Right renal pelvis (tissue), 4 donors: ENCODE measurements at places on chromosomes 1 and 21. TPM values are rescaled to one million over a fixed set of nuclear protein-coding genes. Genes with fewer than 3 reads are reported as not detected.

GRCh38 chr1:33088119-33088906, 7.4 kb downstream of the AZIN2 start:
- DNase-seq: no peak

DNA sequence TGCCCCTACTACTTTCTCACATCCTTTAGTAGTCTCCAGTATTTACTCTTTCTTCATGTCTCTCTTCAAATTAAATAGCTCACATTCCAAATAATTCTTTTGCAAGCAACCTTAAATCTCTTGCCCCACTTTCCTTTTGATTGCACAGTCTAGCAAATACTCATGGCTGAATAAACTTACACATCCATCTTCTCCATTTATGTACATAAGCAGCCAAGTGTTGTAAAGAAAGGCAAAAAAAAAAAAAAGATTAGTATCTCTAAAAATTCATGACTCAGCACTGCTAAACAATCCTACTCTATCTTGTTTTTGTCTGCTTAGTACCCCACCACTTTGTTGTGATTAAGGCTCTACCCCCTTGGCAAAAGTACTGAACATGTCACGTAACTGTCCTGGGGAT, 42.6 kb downstream of the F13B start:
- DNase-seq: no peak

DNA sequence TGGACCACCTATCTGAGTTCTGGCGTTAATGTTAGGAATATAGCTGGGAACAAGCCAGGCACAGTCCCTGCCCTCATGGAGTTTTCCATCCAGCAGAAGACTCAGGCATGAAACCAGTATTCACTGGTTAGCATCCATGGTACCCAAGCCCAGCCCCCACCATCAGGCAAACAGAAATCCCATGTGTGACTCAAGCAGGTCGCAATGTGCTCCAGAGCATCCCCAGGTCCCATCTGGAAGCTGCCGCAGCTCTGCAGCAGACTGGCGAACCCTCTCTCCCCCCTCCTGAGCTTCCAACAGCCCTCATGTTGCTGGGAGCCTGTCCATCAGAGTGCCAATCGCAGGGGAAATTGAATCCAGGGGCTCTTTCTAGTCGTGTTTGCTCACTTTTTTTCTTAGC, 174.2 kb downstream of the RRAGC start:
- DNase-seq: no peak

GRCh38 chr1:87155170-87155569, 173.5 kb upstream of the LMO4 start:
- no peak for DNase-seq

- DNase-seq: no peak
These were observed 53.5 kb downstream of the SYT6 start for GRCh38 chr1:114100148-114100547.

GRCh38 chr1:209160230-209160629, 423.3 kb upstream of the CAMK1G start:
- DNase-seq: no peak

- DNase-seq: no peak
These were observed 602.9 kb downstream of the NPHP4 start for GRCh38 chr1:5389101-5389885.

- no peak for DNase-seq
These were observed 161.8 kb upstream of the PDE4B start for GRCh38 chr1:65630855-65631254.

- DNase-seq: no peak
These were observed 103.9 kb upstream of the IRF2BP2 start for GRCh38 chr1:234713859-234714258.

GRCh38 chr1:75174031-75174760, 40.0 kb downstream of the LHX8 start:
- DNase-seq: no peak

DNA sequence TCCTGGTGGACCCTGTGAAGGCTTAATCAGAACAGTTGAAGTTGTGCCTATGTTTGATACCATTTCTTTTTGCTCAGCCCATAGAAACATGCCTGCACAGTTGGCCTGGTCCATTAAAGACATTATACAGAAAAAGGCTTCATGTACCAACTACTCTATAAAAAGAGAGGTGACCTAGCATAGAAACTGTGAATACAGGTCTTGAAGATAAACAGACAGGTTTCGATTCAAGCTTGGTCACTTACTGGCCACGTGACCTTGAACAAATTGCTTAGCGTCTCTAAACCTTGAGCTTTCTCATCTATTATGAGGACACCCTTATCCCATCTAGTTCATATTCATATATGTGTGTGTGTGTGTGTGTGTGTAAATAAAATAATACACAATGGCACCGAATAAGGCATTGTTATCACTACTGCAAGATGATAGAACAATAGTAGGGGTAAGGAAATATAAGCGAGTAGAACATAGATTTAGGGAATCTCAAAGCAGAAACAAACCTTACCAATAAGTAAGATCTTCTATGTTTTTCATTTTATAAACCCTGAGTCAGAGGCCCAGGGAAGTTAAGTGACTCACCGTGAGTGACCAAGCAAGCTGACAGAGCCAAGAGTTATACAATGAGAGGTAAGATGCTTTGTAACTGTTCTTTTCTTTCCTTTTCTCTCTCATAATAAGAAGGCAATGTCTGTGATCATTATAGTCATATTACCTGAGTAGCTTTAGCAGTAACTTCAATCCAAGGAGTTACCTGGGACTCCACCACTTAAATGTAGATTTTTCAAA, 476.8 kb upstream of the DEPDC1 start:
- DNase-seq: no peak

DNA sequence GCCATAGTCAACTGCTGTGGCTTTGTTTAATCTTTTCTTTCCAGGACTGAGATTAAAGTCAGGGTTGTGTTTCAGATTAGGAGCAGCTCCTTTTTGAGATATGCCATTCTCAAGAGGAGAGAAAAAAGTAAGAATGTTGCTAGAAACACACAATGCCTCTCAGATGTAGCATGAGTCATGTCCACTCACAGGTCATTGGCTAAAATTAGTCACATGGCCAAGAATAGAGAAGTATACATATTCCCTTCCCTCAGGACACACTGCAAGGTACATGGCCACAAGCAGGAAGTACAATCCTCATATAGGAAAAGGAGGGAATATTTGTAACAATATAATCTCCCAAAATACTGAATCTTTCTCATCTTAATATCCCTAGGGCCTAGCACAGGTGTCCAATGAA, 141.9 kb upstream of the PTBP2 start:
- DNase-seq: no peak

GRCh38 chr1:104733866-104734265, 984.2 kb downstream of the AMY1C start:
- no peak for DNase-seq

- no peak for DNase-seq
These were observed 18.4 kb downstream of the IQGAP3 start for GRCh38 chr1:156553860-156554485.

- DNase-seq: no peak
These were observed 518 bp upstream of the SHE start for GRCh38 chr1:154502744-154503115.

DNA sequence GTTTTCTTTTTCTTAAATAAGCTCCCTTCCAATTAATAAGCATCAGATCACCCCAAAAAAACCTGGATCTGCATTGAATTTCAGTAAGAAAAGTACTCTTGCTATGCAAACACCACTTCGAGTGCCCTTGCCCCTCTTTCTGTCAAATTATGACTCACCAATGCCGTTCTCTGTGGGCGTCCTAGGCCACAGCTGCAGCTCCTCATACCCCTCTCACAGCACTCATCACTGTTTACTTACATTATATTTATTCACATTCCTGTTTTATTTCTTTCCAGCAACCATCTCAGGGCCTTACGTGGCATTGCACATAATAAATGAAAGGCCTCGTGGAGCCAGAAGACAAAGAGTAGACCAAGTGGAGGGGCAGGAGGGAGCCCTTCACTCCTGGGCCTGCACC, 99.1 kb upstream of the CTTNBP2NL start:
- no peak for DNase-seq

DNA sequence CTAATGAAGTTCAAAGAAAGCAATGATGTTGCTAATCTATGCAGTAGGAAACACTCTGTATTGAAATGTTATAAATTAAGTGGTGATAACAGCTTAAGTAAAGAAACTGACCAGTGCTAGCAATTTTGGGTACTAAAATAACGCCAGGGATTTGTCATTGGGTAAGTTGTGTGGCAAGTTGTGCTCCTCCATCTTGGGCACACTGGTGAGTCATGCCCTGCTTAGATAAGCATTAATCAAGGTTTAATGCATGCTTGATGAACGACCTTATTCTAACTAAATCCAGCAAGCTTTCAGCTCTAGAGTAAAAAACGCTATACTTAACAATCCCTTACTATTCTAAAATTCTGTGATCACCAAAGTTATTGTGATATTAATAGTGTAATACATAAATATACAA, 25.2 kb downstream of the VAMP4 start:
- DNase-seq: no peak

GRCh38 chr1:228011721-228012311, 5.0 kb downstream of the WNT3A start:
- no peak for DNase-seq

- no peak for DNase-seq
These were observed 7.9 kb downstream of the THBS3 start for GRCh38 chr1:155199792-155200191.

GRCh38 chr1:56028244-56028643, 551.1 kb downstream of the PLPP3 start:
- no peak for DNase-seq

DNA sequence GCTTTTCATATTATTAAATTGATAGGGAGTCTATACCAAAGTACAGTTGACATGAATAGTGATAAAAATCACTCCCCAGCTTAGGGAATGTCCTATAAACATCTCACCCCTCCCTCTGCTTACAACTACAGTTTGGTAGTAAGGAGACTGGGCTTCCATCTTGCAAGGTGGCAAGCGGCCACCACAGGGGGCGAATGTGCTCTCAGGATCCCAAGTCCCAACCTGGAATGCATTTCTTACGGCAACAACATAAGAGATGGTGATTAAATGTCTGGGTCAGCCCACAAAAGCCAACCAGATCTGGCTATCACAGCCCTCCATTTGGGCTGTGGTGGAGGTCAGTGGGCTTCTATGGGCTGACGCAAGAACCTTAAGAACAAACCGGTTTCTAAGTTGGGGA, 68.0 kb downstream of the SMYD2 start:
- no peak for DNase-seq

DNA sequence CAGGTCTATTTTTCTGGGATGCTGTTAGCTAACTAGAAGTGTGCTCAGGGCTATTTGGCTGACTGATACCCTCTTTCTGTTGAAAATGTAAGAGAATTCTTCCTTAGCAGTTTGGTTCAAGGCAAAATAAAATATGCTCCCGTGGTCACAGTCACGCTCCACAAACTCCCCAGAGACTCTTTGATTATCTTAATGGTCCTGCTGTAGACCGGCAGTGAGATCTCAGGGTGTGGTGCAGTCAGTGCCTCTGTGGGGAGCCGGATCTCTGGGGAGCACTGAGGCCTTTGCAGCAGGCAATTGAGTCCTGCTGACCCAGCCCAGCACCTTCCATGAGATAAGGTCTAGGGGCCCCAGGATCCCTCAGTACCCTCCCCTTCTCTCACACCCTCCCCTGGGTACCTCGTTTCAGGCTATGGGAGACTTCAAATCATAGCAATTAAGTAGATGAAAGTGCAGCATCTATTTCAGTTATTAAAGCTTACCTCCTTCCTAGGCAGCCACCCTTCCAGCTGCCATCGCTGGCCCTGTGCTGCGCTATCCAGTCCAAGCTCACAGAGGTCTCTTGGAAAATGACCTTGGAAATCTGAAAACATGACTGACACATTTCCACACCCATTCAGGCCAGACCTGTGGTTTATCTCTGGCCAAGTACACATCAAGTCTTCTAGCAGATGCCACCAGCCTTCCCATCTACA, 98.1 kb downstream of the SEC16B start:
- DNase-seq: no peak

Gene OR2L8
- polyA plus RNA-seq: not detected

Gene EPB41
- 55.7 TPM for polyA plus RNA-seq

Gene GDAP2
- polyA plus RNA-seq: 17.9 TPM

Gene TFF2
- polyA plus RNA-seq: not detected

Gene SPTA1
- polyA plus RNA-seq: 1.2 TPM

Gene MATN1
- 0.13 TPM for polyA plus RNA-seq

Gene FAM151A
- polyA plus RNA-seq: 31.2 TPM

Gene AIRE
- 0.32 TPM for polyA plus RNA-seq

Gene DNASE2B
- polyA plus RNA-seq: not detected

Gene PDZK1IP1
- polyA plus RNA-seq: 39.5 TPM

Gene CHRM3
- 7.2 TPM for polyA plus RNA-seq

Gene GJA8
- polyA plus RNA-seq: 0.67 TPM

Gene FH
- 105 TPM for polyA plus RNA-seq

Gene LCE3D
- not detected for polyA plus RNA-seq

Gene ACTL8
- not detected for polyA plus RNA-seq

Gene ARHGEF10L
- polyA plus RNA-seq: 43.4 TPM

Gene CD5L
- polyA plus RNA-seq: not detected

Gene CZIB
- polyA plus RNA-seq: 95.5 TPM

Gene LCE2A
- polyA plus RNA-seq: not detected
